ENCODE measurements at places on chromosomes 7 and 10. TPM values are rescaled to one million over a fixed set of nuclear protein-coding genes. Genes with fewer than 3 reads are reported as not detected.

The HK1 gene
- total RNA-seq, result 314 TPM

The BLNK gene
- not detected for total RNA-seq

The CYP17A1 gene
- total RNA-seq, result not detected

- H3K4me3 ChIP-seq, result no peak overlapping the region
- no peak for DNase-seq
- no peaks in the 10 kb centered on the region for H3K36me3 ChIP-seq
- H3K27me3 ChIP-seq, result peaks cover 9% of the 10 kb centered on the region
- no peaks in the 10 kb centered on the region for H3K4me1 ChIP-seq
Observed at GRCh38 chr10:96789571-96790108, 42.5 kb upstream of the LCOR start.

- no peak overlapping the region for H3K27ac ChIP-seq
- H3K4me1 ChIP-seq, result peaks cover 12% of the 10 kb centered on the region
- DNase-seq, result no peak
- no peaks in the 10 kb centered on the region for H3K27me3 ChIP-seq
- H3K36me3 ChIP-seq, result no peaks in the 10 kb centered on the region
- no peak overlapping the region for H3K4me3 ChIP-seq
Observed at GRCh38 chr10:47140761-47141348, 159.1 kb upstream of the GDF10 start.

DNA sequence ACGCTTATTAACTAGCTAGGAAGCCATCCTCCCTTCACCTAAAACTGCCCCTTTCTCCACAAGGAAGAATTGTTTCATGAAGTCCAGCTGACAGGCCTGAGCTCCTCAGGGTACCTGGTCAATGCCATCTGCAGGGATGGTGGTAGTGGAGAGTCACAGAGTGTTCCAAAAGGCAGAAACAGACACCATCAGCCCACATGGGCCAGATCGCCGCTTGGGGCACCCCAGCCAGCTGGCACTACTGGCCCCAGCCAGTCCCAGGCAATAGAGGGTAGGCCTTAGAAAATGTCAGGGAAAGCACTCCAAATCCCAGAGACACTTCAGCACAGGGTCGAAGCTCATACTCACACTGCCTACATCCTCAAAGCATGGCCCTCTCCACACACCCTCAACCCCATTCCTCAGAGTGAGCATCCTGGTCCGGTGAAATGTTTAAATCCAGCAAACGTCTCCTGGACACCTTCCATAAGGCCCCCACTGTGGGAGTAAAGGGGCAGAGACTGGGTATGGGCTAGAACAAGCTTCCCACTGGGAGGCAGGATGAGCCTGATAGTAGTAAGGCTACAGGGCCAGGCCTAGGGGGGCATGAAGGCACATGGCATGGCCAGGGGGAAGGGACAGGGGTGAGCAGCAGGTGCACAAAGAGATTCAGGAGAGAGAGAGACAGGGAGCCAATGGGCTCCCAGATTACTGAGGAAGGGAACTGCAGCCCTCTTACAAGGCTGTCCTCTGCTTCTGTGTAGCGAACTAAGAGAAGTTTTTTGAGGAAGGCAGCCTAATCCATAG, 1.9 kb downstream of the LRRC20 start:
- peaks cover 3% of the 10 kb centered on the region for H3K4me1 ChIP-seq
- no peak overlapping the region for H3K27ac ChIP-seq
- no peak for DNase-seq
- peak overlapping the region; percentile 84 for H3K4me3 ChIP-seq

GRCh38 chr7:80184693-80185092, 50.1 kb downstream of the GNAI1 start:
- no peak for DNase-seq
- H3K36me3 ChIP-seq, result peaks cover 2% of the 10 kb centered on the region
- no peaks in the 10 kb centered on the region for H3K27me3 ChIP-seq

GRCh38 chr10:77348751-77349150, 288.9 kb downstream of the KCNMA1 start:
- H3K4me1 ChIP-seq, result peaks cover 9% of the 10 kb centered on the region
- H3K27me3 ChIP-seq, result no peaks in the 10 kb centered on the region
- H3K36me3 ChIP-seq, result no peaks in the 10 kb centered on the region
- H3K4me3 ChIP-seq, result no peak overlapping the region

DNA sequence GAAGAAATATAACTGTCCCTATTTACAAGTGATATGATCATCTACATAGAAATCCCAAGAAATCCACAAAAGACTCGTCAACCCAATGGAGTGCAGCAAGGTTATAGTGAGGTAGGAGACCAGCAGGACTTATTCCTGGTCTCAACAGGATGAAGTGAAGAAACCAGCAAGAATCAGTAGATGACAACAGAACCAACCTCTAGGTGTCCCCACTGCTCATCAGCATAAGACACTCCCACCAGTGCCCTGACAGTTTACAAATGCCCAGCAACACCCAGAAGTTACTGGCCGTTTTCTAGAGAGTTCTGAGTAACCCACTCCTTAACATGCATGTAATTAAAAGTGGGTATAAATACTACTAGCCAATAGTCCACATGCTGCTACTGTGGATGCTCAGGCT, 470.5 kb upstream of the LRRTM3 start:
- H3K36me3 ChIP-seq, result no peaks in the 10 kb centered on the region
- no peak overlapping the region for H3K27ac ChIP-seq
- H3K4me1 ChIP-seq, result no peaks in the 10 kb centered on the region
- H3K27me3 ChIP-seq, result no peaks in the 10 kb centered on the region
- no peak for DNase-seq
- H3K4me3 ChIP-seq, result no peak overlapping the region

- no peaks in the 10 kb centered on the region for H3K36me3 ChIP-seq
- no peak overlapping the region for H3K27ac ChIP-seq
- peaks cover 6% of the 10 kb centered on the region for H3K27me3 ChIP-seq
Observed at GRCh38 chr10:132129431-132129830, 57.3 kb upstream of the DPYSL4 start.

DNA sequence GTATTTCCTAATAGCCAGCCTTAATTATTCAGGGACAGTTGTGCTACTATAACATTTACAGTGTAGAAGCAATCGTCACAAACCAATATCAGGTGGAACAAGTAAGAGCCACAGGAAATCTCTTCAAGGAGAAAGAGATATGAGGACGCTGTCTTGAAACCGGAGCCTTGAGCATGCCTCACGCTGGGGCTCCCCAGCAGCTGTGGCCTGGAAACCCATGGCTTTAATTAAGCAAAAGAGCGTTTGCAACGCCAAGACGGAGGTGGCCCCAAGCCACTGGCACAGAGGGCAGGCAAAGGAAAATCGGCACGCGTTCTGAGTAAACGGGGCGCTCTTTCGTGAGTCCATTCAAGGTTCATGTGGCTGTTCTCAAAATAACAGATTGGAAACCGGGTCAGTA, 84.4 kb downstream of the C10orf90 start:
- no peak overlapping the region for H3K27ac ChIP-seq
- H3K36me3 ChIP-seq, result no peaks in the 10 kb centered on the region
- no peak for DNase-seq
- H3K4me3 ChIP-seq, result no peak overlapping the region
- H3K27me3 ChIP-seq, result peaks cover 2% of the 10 kb centered on the region
- no peaks in the 10 kb centered on the region for H3K4me1 ChIP-seq
